CD4-positive, alpha-beta memory T cell (primary cell): ENCODE measurements at places on chromosomes 5 and 9.

DNA sequence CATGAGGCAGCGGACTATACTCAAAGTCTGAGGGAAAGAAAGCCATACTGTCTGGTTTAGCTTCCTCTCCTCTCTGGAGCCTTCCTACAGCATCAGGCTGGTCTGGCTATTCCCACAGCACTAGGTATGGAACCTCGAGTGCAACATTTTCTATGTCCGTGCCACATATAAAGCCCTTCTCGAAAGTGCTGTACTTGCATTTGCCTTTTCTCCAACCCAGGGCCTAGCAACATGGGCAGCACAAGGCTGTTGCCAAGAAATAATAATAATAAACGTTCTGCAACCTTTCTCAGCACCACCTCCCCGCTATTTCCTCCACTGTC, 804 bp downstream of the MED10 start:
- DNase-seq = peak; percentile 36

GRCh38 chr9:5389109-5389732, 48.5 kb downstream of the PLGRKT start:
- no peak for DNase-seq

- DNase-seq = no peak
Observed at GRCh38 chr5:98794001-98794400, 20.5 kb downstream of the RGMB start.

- peak; percentile 35 for DNase-seq
Observed at GRCh38 chr9:19028835-19029451, 4.1 kb downstream of the SAXO1 start.

DNA sequence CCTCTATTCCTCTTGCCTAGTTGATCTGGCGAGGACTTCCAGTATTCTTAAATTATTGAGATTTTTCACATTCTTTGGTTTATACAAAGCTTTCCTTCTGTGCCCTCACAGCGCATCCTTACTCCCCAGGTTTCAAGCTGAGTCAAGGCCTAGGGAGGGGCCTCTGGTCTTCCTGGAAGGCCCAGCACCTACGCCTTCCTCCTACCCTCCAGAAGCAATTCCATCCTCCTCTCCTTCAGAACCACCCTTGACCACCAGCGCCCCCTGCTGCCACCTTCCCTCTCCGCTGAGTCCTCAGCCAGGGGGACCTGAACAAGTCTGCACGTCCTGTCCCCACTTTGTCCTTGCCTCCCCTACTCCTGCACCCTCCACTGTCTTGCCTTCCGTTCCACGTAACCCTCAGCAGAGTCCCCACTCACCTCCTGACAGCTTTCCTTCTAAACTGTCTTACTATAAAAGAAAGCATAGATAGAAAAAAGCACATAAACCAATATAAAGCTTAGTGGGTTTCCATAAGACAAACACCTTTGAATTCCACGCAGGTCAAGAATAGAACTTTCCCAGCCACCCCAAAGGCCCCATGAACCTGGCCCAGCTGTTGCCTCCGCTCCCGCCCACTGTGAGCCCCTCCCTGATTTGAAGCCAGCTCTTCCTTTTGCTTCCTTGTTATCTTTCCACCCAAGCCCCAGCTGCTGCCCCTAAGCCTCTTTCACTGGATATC, 63.0 kb upstream of the CTSL start:
- peak; percentile 6 for DNase-seq

DNA sequence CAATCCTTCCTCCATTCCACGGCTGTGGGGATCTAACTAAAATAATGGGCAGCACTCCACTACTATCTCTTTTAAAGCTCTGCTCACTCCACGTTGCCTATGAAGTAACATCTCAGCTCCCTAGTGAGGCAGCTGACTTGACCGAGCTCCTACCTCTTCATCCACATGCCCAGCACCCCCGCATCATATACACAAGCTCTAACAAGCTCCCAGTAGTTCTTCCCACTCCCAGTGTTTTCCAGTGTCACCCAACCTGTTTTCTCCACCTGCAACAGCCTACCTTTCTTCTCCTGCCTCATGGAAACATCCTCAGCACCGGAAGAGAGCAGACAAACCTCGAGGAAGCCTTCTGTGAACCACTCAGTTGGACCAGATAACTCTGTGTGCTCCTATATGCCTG, 50.5 kb downstream of the ELAVL2 start:
- DNase-seq = no peak

- no peak for DNase-seq
Observed at GRCh38 chr5:122485226-122485625, 173.2 kb downstream of the SNCAIP start.

DNA sequence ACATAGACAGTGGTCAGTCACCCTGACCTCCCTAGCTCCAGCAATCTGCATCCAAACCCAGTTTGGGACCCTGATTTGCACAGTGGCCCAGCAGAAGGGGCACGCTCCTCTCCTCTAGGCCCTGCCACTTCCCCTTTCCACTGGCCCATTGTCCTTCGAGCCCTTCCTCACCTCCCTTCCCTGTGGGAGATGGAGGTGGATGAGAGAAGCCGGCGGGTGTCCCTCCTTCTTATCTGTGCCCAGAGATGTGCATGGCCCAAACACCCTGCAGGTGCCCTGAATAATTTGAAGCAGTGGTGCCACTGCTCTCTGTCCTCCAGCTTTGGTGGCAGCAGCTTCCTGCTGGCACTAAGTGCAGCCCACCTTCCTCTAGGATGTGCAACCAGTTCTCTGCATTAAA, 140.0 kb downstream of the BARX1 start:
- no peak for DNase-seq

DNA sequence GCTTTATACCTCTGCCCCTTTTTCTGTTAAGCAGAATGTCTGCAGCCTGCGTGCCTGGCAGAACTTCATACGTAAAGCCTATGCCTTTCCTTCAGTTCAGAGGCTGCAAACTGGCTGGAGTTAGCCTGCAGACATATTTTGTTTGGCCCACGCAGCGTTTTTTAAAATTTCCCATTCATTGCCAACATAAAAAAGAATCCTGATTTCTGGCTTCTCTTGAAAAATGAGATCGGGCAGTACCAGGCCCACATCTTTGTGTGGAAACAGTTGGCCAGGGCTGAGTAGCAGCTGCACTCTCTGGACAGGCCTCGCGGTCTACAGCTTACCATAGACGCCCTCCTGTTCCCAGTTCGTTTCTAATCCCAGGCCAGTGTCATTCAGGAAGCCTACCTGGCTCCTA, 104.4 kb downstream of the SMARCA2 start:
- no peak for DNase-seq

DNA sequence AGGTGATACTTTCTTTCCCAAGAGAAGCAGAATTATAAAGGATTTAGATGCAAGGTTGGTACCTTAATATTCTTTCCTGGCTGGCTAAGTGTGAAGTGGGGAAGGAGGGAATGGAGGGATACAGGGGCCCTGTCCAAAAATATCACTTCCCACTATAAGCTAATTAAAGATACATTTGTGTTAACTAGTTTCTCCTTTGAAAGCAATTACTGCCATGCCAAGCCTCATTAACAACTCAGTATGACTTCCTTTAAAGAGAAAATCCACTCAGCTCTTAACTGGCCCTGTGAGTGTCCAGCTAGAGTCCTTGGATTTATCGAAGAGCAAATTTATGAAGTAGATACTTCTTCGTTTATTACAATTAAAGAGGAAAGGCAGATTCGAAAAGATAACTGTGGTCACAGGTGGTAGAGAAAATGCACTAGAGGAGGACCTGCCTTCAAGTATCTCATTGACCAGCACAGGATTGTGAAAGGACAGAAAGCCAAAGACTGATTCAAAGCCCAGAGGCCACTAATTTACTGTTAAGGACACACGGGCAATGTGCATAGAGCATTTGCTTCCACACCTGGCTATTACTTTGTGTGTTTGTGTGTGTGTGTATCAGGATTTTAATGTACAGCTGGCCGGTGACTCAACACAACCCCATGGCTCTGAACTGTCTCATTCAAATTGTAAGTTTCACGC, 11.2 kb upstream of the GLDC start:
- DNase-seq = no peak

DNA sequence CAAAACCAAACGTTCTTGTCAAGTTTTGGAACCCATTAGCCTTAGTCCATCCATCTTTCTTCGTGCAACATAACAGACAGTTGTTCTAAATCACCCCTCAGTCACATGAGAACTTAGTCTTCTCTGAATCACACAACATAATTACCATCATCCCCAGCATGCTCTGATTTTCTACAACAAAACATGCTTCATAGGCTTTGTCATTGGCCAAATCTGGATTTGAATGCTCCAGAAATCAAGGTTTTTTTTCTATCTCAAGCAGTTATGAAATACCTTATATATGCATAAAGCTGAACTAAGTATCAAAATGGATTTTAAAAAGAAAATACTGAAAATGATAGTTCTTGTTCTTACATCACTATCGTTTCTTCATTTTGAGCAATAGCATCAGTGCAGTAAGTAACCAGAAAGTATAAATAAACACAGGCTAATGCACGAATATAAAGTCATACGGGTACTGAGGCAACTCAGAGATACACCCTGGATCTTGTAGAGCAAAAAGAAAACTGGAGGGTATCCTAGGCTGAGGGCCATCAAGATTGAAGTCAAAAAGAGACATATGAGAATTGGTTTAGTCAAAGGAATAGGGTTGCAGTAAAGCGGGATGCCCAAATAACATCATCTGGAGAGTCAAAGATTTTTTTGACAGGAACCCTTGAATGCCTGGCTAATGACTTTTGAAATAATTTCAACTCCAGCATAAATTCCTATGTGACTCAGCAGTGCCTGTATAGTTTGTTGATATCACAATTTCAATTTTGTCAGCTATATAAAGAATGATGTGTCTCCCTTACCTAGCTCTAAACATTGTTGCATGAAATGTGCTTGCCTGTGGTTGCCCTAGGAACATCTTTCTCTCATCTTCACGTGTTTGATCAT, 164.7 kb downstream of the ADAMTSL1 start:
- no peak for DNase-seq

GRCh38 chr5:65625743-65626142, 916 bp downstream of the SHLD3 start:
- no peak for DNase-seq

DNA sequence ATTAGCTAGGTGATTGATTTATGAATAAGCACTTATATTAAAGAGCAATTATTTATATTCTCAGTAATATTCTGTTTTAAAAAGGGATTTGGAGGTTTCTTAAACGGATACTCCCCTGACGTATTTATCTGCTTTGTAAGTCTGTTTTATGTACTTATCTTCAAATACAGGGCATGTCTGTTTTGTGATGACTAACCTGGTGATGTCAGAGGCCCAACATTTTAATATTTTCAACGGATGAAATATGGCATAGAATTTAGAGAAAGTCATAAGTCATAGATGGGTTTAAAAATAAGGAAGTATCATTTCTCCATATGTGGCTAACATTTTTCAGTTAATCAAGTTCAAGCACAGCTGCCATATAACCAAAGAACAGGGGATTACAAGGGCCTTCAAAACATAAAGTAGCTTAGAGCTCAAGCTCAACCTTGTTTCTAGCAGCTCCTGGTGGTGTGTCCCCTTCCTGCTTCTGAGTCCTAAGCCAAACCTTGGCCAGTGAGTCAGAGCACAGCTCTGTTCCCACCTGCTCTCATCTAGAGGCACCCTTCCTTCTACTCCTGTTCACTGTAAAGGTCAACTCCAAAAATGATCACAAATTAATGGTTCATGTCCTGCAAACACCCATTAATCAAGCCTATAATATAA, 131.4 kb downstream of the OXCT1 start:
- DNase-seq = no peak

- DNase-seq = peak; percentile 85
Observed at GRCh38 chr5:138352071-138352721, at the start of gene KDM3B. TSS of gene KDM3B (plus strand) at chr5:138352685. CDS start at chr5:138352796, 111 bp downstream.

DNA sequence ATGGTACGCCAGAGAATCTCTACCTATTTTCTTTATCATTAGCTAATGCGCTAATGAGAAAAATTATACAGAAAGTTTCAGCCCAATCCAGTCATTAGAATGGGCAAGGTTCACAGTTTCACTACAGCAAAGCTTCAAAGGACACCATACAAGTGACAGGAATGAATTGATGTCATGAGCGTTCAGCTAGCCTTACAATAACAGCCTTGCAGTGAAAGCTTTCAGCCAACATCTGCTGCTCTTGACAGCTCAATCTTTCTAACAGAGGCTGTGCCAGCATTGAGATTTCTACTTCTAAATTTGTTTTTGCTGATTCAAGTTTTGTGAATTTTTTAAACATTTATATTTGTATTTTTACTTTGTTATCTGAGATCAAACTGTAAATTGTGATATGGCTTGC, 302.4 kb upstream of the FAM174A start:
- no peak for DNase-seq

DNA sequence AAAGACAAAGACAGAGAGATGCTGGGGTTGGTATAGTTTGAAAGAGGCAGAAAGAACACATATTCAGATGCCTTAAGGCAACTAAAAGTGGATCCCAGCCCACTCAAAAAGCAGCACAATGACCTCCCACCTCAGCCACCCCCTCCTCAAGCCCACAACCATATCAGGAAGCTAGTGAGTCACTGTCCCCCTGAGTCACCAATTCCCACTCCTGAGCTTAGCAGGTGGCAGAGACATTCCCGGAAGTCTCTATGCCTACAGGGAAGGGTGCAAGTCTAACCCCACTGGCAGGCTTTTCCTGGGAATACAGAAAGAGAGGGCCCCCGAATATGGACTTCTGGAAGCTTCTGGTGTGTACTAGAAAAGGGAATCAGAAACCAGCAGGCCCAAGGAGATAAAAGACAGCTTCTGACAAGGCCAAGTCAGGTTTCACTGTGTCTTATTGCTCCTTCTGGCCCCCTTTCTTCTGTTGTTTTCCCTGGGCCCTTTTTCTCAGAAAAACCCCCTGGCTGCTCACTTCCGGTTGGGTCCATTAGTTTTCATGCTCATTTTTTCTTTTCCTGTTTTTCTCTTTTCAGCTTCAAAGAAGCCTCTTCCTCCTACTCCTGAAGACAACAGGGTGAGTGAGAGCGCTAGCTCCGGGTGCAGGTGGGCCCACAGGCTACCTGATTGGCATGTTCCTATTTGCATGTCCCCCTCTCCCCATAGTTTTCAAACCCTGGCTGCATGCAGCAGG, 36.8 kb downstream of the ITK start:
- DNase-seq = peak; percentile 32

DNA sequence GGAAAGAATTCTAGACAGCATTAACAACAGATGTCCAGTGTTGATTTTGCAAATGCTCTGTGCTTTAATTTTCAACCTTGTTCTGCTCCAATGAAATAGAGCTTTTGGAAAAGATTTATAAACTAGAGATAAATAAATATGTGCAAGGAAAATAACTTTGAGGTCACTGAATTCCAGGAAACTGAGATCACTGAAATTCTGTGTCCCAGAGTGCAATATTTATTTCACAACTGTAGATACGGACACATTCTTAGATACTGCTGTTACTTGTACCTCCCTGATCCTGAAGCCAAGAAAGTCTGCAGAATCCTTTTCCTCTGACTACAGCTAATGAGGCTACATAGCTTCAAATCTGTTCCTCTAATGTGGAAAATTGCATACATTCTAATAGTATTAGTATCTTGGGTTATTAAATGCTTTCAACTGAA, 222.9 kb downstream of the DOCK8 start:
- DNase-seq = no peak

DNA sequence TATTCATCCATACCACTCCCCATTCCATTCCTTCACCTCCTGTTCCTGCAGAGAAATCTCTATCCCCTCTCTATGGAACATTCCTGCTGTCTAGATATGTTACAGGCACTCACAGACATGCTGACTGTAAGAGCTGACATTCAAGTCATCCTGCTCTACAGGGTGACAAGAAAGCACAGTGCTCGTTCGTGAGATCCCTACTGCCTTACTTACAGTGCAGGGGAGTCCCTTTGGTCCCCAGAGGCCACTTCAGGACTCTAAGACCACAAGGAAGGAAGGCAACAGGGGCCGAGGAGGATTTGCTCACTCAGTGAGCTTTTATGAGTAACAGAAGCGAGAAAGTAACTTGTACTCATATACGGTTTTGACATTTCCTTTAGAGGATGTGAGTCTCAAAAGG, 110.5 kb downstream of the GAS1 start:
- no peak for DNase-seq

GRCh38 chr5:1293416-1294205, 1.3 kb downstream of the TERT start:
- DNase-seq = no peak
